ENCODE measurements at places on chromosomes 7 and 10.

DNA sequence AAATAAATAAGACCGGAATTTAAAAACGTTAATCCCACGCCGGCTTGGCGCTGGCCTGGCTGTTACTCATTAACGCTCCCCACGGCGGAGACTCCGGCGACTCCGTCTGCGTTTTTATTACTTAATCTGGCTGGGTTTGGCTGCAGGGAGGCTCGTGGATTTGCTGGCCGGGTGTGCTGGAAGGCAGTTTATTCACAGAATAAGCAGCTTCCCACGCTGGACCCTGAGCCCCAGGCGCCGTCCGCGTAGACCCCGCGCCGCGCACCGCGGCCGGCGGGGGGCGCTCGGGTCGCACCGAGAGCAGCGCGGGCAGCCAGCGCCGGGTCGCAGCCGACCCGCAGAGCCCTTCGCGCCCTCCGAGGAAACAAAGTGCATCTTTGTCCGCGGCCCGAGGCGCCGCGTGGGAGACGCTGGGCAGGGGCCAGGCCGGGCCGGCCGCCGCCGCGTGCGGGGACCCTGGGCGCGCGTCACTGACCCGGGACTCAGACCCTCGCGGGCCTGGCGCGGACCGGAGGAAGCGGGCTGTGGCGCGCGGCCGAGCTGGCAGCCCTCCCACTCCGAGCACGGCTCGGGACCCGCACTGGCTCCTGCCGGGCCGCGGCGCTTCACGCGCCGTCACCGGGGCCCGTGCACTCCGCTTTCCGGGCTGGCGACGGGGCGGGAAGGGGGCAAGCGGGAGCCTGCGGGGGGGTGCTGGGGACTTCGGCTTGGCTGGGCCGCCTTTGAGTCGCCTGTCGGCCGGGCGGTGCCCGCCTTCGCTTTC lies 587 bp upstream of the GRK5 start:
- peaks cover 18% of the 10 kb centered on the region for H3K36me3 ChIP-seq
- H3K4me1 ChIP-seq = peaks cover 27% of the 10 kb centered on the region

GRCh38 chr10:54585572-54585971 lies 215.5 kb downstream of the PCDH15 start:
- no peaks in the 10 kb centered on the region for H3K27me3 ChIP-seq
- no peaks in the 10 kb centered on the region for H3K4me1 ChIP-seq
- no peak overlapping the region for H3K27ac ChIP-seq
- DNase-seq = no peak
- no peaks in the 10 kb centered on the region for H3K36me3 ChIP-seq

- DNase-seq = no peak
- no peaks in the 10 kb centered on the region for H3K4me1 ChIP-seq
- peak overlapping the region; percentile 16 for H3K27ac ChIP-seq
These were observed 25.6 kb downstream of the ANKMY2 start for GRCh38 chr7:16619979-16620408.

GRCh38 chr7:88218836-88219605 lies 817 bp downstream of the SRI start:
- DNase-seq = peak; percentile 20
- peak overlapping the region; percentile 98 for H3K27ac ChIP-seq
- peak overlapping the region; percentile 97 for H3K4me3 ChIP-seq
- peaks cover 45% of the 10 kb centered on the region for H3K4me1 ChIP-seq

- no peaks in the 10 kb centered on the region for H3K27me3 ChIP-seq
- H3K27ac ChIP-seq = peak overlapping the region; percentile 55
- H3K36me3 ChIP-seq = peaks cover 43% of the 10 kb centered on the region
- no peak for DNase-seq
- H3K4me1 ChIP-seq = peaks cover 64% of the 10 kb centered on the region
These were observed 7.9 kb downstream of the ESYT2 start for GRCh38 chr7:158821171-158822031.

GRCh38 chr10:62894156-62894555 lies 78.0 kb upstream of the EGR2 start:
- H3K4me3 ChIP-seq = no peak overlapping the region
- H3K36me3 ChIP-seq = no peaks in the 10 kb centered on the region
- H3K4me1 ChIP-seq = no peaks in the 10 kb centered on the region
- no peak overlapping the region for H3K27ac ChIP-seq
- DNase-seq = no peak

- no peak for DNase-seq
These were observed 80.3 kb upstream of the SKAP2 start for GRCh38 chr7:26944501-26945358.

DNA sequence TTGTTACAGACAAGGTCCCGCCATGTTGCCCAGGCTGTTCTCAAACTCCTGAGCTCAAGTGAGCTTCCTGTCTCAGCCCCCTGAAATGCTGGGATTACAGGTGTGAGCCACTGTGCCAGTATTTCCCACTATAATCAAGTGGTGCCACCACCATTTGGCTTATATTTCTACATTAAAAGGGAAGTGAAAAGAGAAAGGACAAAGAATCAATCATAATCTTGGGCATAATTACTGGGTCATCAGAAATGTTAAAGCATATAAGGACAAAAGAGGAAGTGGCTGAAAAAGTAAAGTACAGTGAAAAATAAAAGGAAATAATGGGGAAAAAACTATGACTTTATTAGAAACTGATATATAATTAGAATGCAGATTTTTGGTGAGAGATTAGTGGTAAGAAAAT lies 25.7 kb upstream of the ENTPD1 start:
- no peak overlapping the region for H3K27ac ChIP-seq
- H3K4me1 ChIP-seq = no peaks in the 10 kb centered on the region
- H3K4me3 ChIP-seq = no peak overlapping the region

DNA sequence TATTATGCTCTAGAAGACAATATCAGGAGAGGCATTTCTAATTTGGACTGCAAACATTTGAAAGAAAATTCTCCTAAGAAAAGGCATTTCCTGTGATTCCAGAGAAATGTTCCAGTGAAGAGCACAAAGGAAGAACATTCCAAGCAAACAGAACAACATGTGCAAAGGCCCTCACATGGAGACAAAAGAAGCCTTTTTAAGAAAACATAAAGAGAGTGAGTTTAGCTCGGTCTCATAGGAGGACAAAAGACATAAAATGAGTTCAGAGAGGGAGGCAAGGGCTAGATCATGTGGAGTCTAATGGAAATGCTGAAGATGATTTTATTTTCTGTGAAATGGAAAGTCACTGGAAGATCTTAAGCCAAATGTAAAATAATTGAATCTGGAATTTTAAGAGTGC lies 269.8 kb upstream of the HGF start:
- H3K27me3 ChIP-seq = no peaks in the 10 kb centered on the region
- H3K4me1 ChIP-seq = no peaks in the 10 kb centered on the region
- no peak for DNase-seq
- no peak overlapping the region for H3K4me3 ChIP-seq
- no peak overlapping the region for H3K27ac ChIP-seq
- H3K36me3 ChIP-seq = no peaks in the 10 kb centered on the region

- peaks cover 21% of the 10 kb centered on the region for H3K36me3 ChIP-seq
- DNase-seq = no peak
- no peaks in the 10 kb centered on the region for H3K27me3 ChIP-seq
These were observed 35.2 kb downstream of the VCL start for GRCh38 chr10:74032900-74033655.

DNA sequence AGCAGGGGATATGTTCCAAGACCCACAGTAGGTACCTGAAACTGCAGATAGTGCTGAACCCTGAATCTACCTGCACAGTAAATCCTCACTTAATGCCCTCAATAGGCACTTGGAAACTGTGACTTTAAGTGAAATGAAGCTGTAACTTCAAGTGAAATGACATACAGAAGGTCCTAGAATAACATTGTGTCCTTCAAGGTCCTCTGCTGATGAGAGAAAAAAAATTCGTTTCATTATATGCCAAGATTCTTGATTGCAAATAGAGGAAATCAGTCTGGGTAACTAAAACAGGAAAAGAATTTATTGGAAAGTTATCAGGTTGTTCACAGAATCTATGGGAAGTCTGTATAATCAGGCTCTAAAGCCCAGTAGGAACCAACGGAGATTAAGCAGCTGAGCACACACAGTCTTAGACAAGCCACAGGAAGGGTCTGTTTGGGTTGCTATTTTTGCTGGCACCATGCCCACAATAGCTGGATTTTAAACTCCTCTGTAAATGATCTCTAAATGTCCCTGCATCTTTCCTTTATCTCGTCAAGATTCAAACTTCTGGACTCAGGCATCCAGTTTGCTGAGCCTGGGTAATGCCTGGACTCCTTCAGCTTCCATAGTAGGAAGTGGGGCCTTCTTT lies 57.5 kb downstream of the EXOC4 start:
- H3K27me3 ChIP-seq = no peaks in the 10 kb centered on the region
- H3K4me3 ChIP-seq = no peak overlapping the region
- no peak overlapping the region for H3K27ac ChIP-seq
- DNase-seq = no peak

DNA sequence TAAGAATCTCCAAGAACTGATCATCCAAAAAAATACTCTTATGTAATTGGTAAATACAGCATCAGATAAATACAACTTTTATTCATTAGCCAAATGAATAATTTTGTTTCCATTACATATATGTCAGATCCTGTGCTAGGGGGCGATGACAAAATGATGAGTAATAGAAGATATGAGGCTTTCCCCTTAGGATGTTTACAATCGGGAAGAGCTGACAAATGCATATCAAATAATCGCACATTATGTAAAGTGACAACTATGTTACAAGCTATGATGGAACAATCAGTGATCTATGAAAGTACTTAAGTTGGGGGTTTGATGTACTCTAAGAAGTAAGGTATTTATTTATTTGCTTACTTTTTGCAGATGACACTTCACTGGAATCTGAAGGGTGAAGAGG lies 465.6 kb upstream of the VSTM2A start:
- H3K4me3 ChIP-seq = no peak overlapping the region
- no peak for DNase-seq
- no peak overlapping the region for H3K27ac ChIP-seq

GRCh38 chr10:106044503-106044902 lies 1120.0 kb downstream of the SORCS1 start:
- no peak overlapping the region for H3K4me3 ChIP-seq
- no peaks in the 10 kb centered on the region for H3K4me1 ChIP-seq
- H3K27ac ChIP-seq = no peak overlapping the region
- no peaks in the 10 kb centered on the region for H3K36me3 ChIP-seq

DNA sequence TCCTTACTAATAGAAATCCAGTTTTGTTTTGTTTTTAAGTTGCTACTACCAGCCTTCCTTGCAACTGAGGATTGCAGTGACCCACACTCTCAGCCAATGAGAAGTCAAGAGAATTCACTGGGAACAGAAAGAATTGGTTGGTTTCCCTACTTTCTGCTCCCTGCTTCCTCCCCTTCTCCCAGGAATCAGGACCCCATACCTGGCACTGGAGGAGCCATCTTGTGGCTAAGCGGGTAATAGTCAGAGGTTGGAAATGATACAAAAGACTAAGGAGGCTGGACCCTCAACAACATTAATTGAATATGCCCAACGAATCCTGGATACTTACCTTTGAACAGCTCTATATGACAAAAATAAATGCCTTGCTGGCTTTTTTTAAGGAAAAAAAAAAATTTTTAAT lies 6.3 kb downstream of the TMEM176A start:
- no peaks in the 10 kb centered on the region for H3K4me1 ChIP-seq
- no peak overlapping the region for H3K27ac ChIP-seq
- H3K4me3 ChIP-seq = no peak overlapping the region
- H3K36me3 ChIP-seq = no peaks in the 10 kb centered on the region
- DNase-seq = no peak

DNA sequence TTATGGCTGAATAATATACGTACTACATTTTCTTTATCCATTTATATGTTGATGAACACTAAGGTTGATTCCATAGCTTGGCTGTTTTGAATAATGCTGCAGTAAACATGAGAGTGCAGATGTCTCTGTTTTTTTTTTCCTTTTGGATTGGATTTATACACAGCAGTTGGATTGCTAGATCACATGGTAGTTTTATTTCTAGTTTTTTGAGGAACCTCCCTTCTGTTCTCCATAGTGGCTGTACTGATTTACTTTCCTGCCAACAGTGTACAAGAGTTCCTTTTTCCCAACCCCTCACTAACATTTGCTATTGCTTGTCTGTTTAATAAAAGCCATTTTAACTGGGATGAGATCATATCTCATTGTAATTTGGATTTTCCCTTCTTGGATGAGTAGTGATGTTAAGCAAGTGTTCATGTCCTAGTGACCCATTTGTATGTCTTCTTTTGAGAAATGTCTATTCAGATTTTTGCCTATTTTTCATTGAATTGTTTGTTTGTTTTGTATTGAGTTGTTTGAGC lies 36.0 kb downstream of the ABCA13 start:
- no peaks in the 10 kb centered on the region for H3K4me1 ChIP-seq
- H3K27ac ChIP-seq = no peak overlapping the region
- DNase-seq = no peak
- H3K4me3 ChIP-seq = no peak overlapping the region
- no peaks in the 10 kb centered on the region for H3K36me3 ChIP-seq

DNA sequence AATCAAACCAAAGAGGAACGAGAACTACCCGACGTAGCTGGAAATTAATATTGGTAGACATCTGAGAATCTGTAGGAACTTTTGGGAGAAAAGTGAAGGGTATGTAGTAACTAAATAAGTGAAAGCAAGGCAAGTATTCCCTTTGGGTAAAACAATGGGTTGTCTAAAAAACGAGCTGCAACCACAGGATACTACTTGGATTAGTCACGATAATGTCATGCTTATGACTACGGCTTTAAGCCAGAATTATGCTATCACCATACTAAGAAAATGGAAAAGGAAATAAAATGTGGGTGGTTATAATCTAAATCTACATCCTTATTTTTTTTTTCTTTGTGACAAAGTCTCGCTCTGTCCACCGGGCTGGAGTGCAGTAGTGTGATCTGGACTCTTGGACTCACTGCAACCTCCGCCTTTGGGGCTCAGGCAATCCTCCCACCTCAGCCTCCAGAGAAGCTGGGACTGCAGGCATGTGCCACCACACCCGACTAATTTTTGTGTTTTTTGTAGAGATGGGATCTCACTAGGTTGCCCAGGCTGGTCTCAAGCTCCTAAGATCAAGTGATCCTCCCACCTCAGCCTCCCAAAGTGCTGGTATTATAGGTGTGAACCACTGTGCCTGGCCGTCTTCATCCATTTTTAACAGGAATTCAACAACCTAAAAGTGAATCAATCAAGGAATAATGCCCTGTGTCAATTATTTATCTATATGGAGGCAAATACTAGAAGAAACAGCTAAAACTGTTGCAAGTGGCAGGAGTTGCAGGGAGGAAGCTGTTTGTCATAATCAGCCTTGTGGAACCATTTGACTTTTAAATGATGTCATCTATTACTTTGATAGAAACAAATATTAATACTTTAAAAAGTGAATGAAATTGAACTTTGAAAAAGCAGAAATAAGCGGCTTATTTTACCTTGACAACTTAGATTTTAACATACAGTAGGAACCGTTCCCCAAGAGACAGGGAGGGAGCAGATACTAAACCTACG lies 189.3 kb downstream of the PRPF18 start:
- no peak overlapping the region for H3K4me3 ChIP-seq
- DNase-seq = no peak

DNA sequence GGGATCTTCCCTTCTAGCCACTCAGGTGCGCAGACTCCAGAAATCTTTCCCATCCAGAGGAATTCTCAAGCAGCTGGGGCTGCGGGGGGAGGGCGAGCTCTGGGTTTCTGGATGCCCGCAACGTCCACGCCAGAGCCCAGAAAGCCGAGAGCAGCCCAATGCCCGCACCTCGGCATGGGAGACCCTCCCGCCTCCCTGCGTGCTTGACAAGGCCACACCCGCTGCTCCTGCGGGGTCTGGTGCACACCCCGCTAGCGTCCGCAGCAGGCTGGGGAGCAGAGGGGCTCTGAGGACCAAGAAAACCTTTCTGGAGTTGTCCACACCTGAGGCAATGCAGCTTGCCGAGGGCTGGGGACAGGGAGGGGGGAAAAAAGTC lies 66.2 kb downstream of the SLC29A4 start:
- H3K27me3 ChIP-seq = no peaks in the 10 kb centered on the region
- no peak for DNase-seq
- H3K27ac ChIP-seq = no peak overlapping the region
- H3K4me1 ChIP-seq = peaks cover 10% of the 10 kb centered on the region
- peaks cover 57% of the 10 kb centered on the region for H3K36me3 ChIP-seq

- no peaks in the 10 kb centered on the region for H3K36me3 ChIP-seq
- H3K4me3 ChIP-seq = no peak overlapping the region
- no peak overlapping the region for H3K27ac ChIP-seq
- DNase-seq = no peak
These were observed 53.2 kb downstream of the NPY start for GRCh38 chr7:24337180-24337579.

Data from effector memory CD8-positive, alpha-beta T cell (primary cell).